HTR-8/SVneo (cell line): ENCODE measurements at places on chromosomes 11 and 22.
A peak's percentile ranks its signal among the peaks of the same experiment; 100 is the strongest.

GRCh38 chr11:41988951-41989572 is 529.6 kb upstream of the LRRC4C start:
- DNase-seq, result no peak

GRCh38 chr11:111077530-111078322 is 167.8 kb upstream of the POU2AF2 start:
- DNase-seq, result no peak

GRCh38 chr11:18384157-18384641 is 10.2 kb upstream of the LDHA start:
- peak; percentile 71 for DNase-seq

- DNase-seq, result no peak
These were observed 1.4 kb upstream of the MYOD1 start for GRCh38 chr11:17718015-17718414.

- no peak for DNase-seq
These were observed 3.0 kb downstream of the EIF4G2 start for GRCh38 chr11:10805741-10806140.

DNA sequence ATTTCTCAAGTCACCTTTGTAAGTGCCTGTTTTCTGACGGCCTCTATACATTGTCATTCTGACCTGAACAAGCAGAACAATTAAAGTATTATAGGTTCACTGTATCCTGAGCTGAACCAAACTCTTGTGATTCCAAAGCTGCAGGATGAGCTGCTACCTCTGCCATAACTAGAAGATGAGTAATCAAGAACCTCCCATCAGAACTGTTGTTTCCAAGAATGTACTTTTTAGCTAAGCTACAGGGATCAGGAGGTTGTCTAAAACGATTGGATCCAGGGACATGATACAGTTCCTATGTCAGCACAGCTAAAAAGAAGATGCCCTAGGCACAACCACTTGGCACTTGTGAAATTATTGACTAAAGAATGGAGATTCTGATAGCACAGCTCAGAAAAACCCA is 288.4 kb upstream of the CCDC90B start:
- DNase-seq, result no peak

GRCh38 chr11:128509621-128510389 is 77.6 kb downstream of the ETS1 start:
- DNase-seq, result no peak

GRCh38 chr11:14411818-14412217 is 52.8 kb upstream of the RRAS2 start:
- DNase-seq, result no peak

GRCh38 chr11:102047305-102047924 is at the start of gene CFAP300:
Gene CFAP300, plus strand, starts transcription at chr11:102047437. Its CDS starts 34 bp downstream, at chr11:102047471.
- DNase-seq, result peak; percentile 94

- no peak for DNase-seq
These were observed 27.4 kb upstream of the MUC15 start for GRCh38 chr11:26599425-26599824.

- DNase-seq, result no peak
These were observed 29.2 kb downstream of the MN1 start for GRCh38 chr22:27772081-27772983.

- DNase-seq, result no peak
These were observed 47.8 kb downstream of the FLRT1 start for GRCh38 chr11:64083398-64084080.

DNA sequence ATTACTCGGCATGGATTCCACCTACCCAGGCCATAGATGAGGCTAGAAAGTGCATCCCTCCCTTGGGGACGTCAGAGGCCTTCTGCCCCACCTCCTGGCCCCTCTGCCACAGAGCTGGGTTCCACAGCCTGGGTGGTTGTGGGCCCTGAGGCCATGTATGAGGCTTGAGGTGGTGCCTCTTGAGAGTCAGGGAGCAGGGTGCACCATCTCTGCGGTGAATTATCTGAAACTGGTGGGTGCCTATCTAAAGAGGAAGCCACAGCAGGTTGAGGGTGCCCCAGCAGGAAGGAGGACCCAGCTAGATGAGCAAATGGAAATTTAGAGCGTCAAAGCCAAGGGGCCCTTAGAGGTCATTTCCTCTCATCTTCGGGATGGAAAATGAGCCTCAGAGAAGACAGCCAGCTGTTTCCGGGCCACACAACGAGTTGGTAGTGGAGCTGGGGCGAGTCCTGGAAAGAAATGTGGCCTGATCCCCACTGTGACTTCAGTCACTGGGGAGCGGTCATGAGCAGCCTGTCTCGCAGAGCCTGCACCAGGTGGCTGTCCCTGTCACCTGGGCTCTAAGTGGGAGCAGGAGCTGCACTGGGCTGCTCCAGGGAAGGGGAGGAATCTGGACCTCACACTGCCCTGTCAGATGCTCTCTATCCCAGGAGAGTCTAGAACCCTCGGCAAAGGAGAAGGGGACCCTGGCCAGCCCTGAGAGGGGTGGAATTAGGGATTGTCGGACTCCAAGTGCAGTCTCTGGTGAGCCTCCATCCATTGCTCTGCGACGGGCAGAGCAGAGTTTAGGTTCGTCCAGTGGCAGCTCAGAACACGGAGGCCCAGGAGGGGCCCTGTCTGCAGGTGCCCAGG is 7.3 kb downstream of the ADORA2A start:
- DNase-seq, result no peak

- peak; percentile 17 for DNase-seq
These were observed 45.2 kb downstream of the CTSC start for GRCh38 chr11:88292171-88292843.

DNA sequence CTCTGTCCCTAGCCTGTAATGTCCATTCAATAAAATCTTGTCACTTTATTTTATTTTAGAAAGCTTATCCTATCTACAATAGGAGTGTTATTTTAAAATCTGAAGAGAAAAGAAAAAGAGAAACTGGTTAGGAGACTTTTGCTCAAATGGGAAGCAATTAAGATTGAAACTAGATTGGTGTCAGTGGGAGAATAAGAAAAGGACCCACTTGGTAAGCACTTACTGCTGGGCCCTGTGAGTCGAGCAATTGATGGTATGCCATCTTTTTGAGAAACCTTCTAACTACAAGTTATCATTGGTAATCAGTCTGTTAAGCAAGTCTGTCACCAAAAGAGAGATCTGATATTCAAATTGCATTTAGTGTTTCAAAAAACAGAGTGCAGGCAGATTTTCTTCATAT is 258.4 kb downstream of the GRM5 start:
- no peak for DNase-seq

DNA sequence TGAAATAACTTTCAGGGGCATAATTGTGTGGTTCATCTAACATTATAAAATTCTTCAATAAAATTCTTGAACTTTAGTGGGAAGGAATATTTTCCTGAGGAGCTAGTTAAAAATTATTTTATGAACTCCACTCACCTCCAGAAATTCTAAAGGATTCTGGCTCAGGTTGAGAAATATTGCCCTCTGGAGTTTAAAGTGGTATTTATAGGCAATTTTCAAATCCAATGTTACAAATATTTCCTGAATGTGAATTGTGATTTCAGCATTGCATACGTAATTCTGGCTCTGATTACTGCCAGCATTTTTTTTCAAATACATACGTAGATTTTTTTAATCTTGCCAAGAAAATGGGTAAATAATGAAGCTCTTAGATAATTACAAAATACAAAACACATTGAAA is 598.2 kb upstream of the ANO3 start:
- no peak for DNase-seq

DNA sequence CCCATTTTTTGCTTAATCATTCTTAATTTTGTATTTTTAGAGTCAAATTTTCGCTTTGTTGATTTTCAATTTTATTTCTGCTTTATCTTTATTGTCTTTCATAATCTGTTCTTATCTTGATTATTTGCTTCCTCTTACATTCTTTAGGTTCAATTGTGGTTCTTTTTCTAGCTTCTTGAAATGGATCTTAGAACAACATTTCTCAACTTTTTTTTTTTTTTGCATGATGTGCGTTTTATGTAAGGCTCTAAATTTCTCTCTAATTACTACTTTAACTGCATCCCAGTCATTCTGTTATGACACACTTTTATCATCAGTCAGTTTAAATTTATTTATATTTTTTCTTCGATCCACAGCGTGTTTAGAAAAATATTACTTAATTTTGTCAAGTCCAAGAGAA is 65.2 kb upstream of the PARVA start:
- DNase-seq, result no peak

DNA sequence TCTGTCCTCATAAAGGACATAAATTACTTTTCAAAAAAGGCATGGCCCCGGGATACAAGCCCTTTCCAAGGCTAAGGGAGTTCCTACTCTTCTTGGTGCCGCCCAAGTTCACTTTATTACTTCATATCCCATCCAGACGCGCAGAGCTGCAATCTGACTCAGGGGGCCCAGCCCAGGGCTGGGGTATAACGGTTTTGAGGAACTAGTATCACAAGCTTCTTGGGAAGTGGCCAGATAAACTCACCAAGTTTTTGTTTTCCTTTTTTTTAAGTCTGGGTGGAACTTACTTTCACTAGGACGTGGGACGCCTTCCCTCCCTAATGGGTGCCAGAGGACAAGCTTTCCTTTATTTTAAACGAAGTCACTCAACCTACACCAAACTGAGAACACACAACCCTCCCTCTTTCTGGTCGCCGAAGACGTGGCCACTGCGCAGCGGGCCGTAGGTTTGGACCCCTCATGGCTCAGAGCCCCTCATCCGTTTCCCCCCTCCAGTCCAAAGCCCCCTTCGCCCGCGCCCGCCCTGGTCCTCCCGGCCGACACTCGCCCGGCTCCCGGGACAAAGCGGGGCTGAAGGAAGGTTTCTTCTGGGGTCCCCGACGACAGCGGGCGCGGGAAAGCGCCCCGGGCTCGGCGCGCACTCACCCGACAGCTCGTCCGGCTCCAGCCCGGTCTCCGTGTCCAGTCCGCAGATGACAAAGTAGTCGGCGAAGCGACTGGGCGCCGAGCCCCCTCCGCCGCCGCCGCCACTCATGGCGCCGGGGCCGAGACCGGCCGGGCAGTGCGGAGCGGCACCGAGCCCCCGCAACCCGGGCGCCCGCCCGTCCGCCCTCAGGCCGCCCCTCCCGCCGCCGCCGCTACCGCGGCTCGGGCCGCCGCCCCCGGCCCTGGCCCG is 587 bp downstream of the DENND5A start:
- DNase-seq, result no peak

DNA sequence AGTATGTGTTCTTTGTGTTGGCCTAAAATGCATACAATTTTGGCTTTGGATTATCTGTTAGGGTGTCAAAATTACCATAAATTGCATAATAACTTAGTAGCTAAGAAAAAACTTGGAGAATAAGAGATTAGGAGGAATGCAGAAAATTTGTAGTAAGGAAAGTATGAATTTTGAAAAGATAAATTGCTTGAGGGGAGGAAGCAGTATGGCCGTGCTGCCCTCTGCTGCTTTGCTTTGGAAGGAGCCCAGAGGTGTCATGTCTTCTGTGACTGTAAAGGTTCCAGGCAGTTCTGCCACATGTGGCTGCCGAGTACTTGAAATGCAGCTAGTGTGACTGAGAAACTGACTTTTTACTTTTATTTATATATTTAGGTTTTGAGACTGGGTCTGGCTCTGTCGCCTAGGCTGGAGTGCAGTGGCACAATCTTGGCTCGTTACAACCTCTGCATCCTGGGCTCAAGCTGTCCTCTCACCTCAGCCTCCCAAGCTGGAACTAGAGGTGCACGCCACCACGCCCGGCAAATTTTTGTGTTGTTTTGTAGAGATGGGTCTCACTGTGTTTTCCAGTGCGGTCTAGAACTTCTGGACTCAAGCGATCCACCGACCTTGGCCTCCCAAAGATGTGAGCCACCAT is 1.8 kb downstream of the ADSL start:
- DNase-seq, result peak; percentile 54

DNA sequence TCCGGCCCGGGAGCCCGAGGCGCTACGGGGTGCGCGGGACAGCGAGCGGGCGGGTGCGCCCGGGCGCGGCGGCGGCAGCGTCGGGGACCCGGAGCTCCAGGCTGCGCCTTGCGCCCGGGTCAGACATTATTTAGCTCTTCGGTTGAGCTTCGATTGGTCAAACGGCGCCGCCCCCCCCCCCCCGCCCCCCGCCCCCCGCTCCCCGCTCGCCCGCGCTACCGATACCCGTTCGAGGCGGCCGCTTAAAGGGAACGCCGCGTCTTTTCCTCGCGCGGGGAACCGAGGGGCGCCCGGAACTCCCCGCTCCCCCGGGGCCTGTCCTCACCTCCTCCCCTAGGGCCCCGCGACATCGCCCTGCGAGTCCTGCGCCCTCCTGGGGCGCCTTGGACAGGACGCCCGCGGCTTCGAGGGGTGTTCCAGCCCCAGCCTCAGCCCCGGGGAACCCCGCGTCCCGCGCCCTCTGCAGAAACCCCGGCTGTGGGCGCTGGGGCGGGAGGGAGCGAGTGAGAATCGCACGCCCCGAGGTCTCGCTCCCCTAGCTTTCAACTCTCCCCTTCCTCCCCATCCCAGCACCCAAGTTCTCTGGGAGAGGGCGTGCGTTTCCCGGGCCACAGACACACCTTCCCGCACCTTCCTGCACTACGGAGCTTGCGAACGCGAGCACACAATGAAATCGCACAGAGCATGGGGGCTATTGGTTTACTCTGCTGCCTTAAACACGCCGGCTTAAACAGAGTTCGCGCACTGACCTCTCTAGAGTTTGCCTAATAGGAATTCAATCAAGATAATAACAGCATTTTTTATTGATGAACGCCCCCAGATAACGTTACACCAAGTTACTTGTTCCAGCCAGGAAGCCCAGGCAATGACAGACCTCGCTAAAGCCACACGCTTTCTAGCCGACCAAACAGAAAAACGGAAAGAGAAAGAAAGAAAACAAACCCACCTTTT is at the start of gene BDNF:
Gene BDNF (minus strand): TSS at position 105 of the 951 bp plus-strand sequence. CDS start 41,891 bp downstream, outside the sequence.
- no peak for DNase-seq

- DNase-seq, result peak; percentile 71
These were observed 72.1 kb downstream of the PTPRJ start for GRCh38 chr11:48052183-48053044.

GRCh38 chr22:20455709-20456063 is 18.1 kb upstream of the SCARF2 start:
- DNase-seq, result no peak

DNA sequence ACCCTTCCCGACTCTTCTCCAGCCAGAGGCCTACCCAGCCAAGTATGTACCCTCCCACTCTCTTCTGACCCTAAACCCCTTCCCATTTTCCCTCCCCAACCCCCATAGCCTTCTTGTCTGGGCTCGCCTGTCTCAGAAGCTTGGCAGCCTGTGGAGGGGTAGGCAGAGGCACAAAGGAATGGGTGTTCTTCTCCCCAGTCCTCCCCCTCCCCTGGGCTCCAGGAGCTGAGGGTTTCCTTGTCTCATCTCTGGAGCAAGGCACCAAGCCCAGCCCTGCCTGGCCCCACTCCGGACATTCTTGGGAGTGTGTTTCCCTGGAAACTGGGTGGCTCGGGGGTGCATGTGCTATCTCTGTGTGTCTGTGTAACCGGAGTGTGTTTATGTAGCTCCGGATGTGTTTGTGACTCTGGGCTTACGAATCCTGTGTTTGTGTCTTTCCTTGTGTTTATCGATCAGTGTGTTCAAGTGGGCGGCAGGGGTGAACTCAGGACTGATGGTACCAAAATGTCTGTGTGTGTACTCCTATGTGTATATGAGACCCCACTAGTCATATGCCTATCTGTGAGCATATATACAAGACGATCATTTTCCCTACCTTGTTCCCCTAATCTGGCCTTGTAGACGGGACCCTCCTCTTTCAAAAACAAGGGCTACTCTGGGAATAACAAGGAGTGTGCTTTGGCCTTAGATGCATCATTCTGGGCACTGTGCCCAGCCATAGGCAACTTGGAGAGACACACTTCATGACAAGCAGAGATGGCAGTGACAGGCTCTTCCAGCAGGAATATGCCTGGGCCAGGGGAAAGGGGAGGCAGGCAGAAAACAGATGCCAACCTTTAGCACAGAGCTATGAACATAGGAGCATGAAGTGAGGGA is 10.9 kb downstream of the PHLDB1 start:
- peak; percentile 32 for DNase-seq

- no peak for DNase-seq
These were observed 68.4 kb downstream of the TCF20 start for GRCh38 chr22:42202048-42202447.
